GM23248 (cell line): ENCODE measurements at places on chromosomes 2 and 18. TPM values are rescaled to one million over a fixed set of nuclear protein-coding genes. Genes with fewer than 3 reads are reported as not detected.

DNA sequence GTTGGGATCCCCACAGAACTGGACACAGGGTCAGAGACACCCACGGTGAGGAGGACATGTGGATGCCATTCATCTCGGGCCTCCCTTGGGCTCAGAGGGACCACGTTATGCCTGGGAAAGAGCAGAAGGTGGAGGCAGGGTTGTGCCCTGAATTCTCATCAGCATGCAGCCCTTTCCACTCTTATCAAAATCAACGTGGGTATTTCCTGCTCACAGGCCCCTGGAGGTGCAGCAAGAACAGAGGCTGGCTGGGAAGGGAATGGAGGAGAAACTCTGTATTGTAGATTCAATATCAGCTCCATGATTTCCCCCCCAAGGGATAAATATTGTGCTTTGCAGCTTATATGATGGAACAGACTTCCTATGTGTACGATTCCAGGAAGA lies 90.9 kb downstream of the SETBP1 start:
- H3K36me3 ChIP-seq = no peaks in the 10 kb centered on the region
- no peak overlapping the region for H3K4me3 ChIP-seq
- H3K27ac ChIP-seq = no peak overlapping the region

DNA sequence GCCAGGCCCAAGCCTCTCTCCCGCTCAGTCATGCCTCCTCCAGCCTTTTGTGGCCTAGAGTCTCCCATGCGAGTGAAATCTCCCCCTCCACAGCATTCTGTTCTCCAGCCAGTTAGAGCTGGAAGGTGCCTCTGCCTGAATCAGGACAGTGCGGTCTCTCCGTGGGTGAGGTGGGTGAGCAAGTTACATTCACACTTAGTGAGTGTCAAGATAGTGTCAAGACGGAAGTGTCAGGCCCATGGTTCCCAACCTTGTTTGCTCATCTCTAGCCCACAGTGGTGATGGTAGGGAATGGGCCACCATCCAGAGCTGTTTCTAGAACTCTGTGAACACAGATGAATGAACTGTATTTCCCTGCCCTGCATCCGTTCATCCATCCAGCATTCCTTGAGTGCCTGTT lies 59.5 kb downstream of the LPIN1 start:
- H3K27ac ChIP-seq = no peak overlapping the region
- H3K4me1 ChIP-seq = no peaks in the 10 kb centered on the region
- peaks cover 23% of the 10 kb centered on the region; the same call in 1 of the 2 replicates for H3K36me3 ChIP-seq
- no peak overlapping the region for H3K4me3 ChIP-seq
- DNase-seq = no peak

DNA sequence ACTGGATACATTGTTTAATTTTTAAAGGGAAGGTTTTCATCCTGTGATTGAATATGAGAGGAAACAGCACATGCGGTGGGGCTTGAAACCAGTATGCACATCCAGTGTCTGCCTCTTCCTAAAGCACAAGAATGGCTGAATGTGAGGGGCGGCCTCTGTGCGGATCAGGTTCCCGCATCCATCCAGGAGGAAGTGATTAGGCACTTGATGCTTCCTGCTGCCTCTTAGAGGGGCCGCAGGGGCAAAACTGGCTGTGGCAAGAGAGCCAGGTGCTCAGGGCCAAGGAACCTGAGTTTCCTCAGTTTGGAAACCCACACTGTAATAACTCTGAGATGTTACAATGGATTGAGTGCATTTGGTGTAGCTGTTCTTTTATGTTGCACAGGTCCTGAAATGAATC lies 48.8 kb downstream of the THNSL2 start:
- H3K27me3 ChIP-seq = peaks cover 18% of the 10 kb centered on the region
- H3K4me1 ChIP-seq = no peaks in the 10 kb centered on the region
- H3K4me3 ChIP-seq = no peak overlapping the region
- no peak for DNase-seq

GRCh38 chr2:88095022-88095421 lies 27.4 kb downstream of the SMYD1 start:
- peaks cover 9% of the 10 kb centered on the region for H3K27me3 ChIP-seq
- no peak for DNase-seq
- no peak overlapping the region for H3K4me3 ChIP-seq
- no peaks in the 10 kb centered on the region for H3K36me3 ChIP-seq
- no peaks in the 10 kb centered on the region for H3K4me1 ChIP-seq

GRCh38 chr2:121355488-121355887 lies 70.5 kb upstream of the TFCP2L1 start:
- H3K36me3 ChIP-seq = peaks cover 22% of the 10 kb centered on the region; the same call in 1 of the 2 replicates
- DNase-seq = no peak
- no peak overlapping the region for H3K27ac ChIP-seq
- H3K4me3 ChIP-seq = no peak overlapping the region
- no peaks in the 10 kb centered on the region for H3K27me3 ChIP-seq

GRCh38 chr2:218093879-218094278 lies 24.8 kb downstream of the RUFY4 start:
- H3K27ac ChIP-seq = no peak overlapping the region
- H3K36me3 ChIP-seq = no peaks in the 10 kb centered on the region
- H3K27me3 ChIP-seq = peaks cover 80% of the 10 kb centered on the region
- no peak for DNase-seq
- no peaks in the 10 kb centered on the region for H3K4me1 ChIP-seq
- H3K4me3 ChIP-seq = no peak overlapping the region

DNA sequence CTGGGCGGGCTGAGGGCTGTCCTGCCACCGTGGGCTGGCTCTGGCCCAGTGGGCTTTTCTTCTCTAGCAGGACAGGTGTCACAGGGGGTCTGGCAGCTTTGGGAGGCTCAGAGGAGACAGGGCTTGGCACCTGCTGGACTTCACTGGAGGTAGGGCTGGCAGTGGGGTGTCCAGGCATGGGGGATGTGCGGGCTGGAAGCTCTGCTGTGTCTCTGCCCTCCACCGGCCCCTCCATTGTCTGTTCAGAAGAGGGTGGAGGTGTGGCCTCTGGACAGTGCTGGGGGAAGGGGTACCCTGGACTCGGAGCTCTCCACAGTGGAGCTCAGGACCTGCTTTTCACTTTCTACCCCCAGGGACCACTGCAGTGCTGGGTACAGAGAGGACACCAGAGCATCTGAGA lies 9.2 kb downstream of the PTPRN start:
- H3K27me3 ChIP-seq = no peaks in the 10 kb centered on the region
- no peak overlapping the region for H3K4me3 ChIP-seq
- no peaks in the 10 kb centered on the region for H3K36me3 ChIP-seq
- no peak for DNase-seq

DNA sequence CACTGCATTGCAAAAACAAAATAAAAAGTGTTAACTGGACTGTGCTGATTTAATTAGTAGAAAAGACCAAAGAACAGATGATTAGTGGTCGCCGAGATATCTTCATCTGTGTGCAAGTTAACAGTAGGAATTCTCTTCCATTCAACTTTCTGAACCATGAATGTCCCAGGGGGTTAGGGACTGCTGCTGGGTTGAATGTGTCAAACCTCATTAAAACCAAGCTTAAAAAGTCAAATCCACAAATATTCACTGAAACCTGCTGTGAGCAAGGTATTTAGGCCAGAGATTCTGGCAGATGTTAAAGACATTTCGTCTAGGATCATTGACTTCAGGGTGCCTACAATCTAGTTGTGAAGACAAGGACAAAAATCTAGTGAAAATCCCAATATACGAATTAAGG lies 58.7 kb downstream of the STPG4 start:
- no peaks in the 10 kb centered on the region for H3K36me3 ChIP-seq
- no peak for DNase-seq
- peaks cover 16% of the 10 kb centered on the region for H3K4me1 ChIP-seq
- H3K4me3 ChIP-seq = no peak overlapping the region
- no peaks in the 10 kb centered on the region for H3K27me3 ChIP-seq

DNA sequence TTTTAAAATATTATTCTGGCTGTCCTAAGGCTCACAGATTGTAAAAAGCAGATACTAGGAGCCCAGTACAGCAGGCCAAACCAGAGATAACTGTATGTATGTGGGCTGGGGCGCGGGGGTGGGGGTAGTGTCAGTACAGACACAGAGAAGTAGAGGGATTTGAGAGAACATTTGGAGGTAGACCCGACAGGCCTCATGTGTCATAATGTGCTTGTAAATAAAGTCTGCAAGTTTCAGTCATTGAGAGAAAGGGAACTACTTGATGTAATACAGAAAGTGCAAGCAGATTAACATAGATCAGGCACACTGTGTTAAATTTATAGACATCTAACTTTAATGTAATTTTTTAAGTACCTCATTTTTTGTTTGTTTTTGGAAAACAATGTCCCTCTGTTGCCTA lies 7.4 kb upstream of the POLI start:
- H3K36me3 ChIP-seq = no peaks in the 10 kb centered on the region
- no peaks in the 10 kb centered on the region for H3K27me3 ChIP-seq
- H3K27ac ChIP-seq = no peak overlapping the region
- peaks cover 20% of the 10 kb centered on the region for H3K4me1 ChIP-seq
- H3K4me3 ChIP-seq = no peak overlapping the region
- DNase-seq = no peak

- peak overlapping the region; percentile 65 for H3K27ac ChIP-seq
- peaks cover 33% of the 10 kb centered on the region for H3K4me1 ChIP-seq
- H3K36me3 ChIP-seq = peaks cover 11% of the 10 kb centered on the region; the same call in 1 of the 2 replicates
- H3K27me3 ChIP-seq = no peaks in the 10 kb centered on the region
- peak; percentile 96 for DNase-seq
- no peak overlapping the region for H3K4me3 ChIP-seq
Observed at GRCh38 chr18:48563027-48563426, 24.2 kb downstream of the CTIF start.

DNA sequence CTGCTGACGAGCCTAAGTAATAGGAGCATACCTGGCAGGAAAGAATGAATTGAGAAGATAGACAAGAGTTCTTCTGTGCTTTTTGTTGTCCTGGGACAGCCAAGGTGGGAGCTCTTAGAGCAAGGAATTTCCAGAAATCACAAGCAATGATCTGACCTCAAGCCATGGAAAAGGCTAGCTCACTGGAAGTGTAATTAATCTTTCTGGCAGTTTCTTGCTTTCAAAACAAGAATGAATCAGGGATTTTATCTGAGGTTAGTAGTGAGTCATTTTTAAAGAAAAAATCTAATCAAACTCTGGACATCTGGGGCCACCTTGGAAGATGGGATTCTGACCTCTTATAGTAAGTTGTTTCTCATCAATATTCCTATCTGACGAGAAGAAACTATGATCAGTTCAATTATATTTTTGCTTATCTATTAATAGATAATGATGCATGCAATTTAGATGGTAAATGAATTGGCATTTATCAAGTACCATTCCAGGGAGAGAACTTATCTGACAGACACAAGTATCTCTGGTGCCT lies 98.0 kb downstream of the ADCYAP1 start:
- H3K27me3 ChIP-seq = no peaks in the 10 kb centered on the region
- no peak overlapping the region for H3K4me3 ChIP-seq
- no peaks in the 10 kb centered on the region for H3K4me1 ChIP-seq
- H3K27ac ChIP-seq = no peak overlapping the region
- no peaks in the 10 kb centered on the region for H3K36me3 ChIP-seq

GRCh38 chr18:12449051-12449785 lies 41.5 kb downstream of the PRELID3A start:
- no peaks in the 10 kb centered on the region for H3K27me3 ChIP-seq
- H3K36me3 ChIP-seq = peaks cover 36% of the 10 kb centered on the region
- H3K4me1 ChIP-seq = no peaks in the 10 kb centered on the region
- no peak overlapping the region for H3K27ac ChIP-seq

GRCh38 chr18:24585996-24586566 lies 125.6 kb downstream of the HRH4 start:
- no peaks in the 10 kb centered on the region for H3K4me1 ChIP-seq
- H3K36me3 ChIP-seq = no peaks in the 10 kb centered on the region
- no peak for DNase-seq

DNA sequence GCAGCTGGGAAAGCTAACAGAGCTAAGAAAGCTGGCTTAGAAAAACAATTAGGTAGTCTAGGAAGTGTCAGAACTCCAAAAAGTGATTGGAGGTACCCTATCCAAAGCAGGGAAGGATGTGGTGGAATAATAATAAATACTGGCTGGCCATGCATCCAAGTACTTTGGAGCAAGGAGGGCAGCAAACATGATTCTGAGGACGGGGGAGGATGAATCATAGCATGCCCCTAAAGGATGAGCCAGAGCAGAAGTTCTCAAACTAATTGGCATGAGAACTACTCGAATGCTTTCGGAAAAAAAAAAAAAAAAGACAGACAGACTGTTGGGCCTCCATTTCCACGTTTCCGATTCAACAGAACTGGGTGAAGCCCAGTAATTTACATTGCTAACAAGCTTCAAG lies 2.4 kb downstream of the CWC22 start:
- no peak overlapping the region for H3K27ac ChIP-seq
- peaks cover 11% of the 10 kb centered on the region for H3K4me1 ChIP-seq
- H3K36me3 ChIP-seq = no peaks in the 10 kb centered on the region
- DNase-seq = peak; percentile 33

DNA sequence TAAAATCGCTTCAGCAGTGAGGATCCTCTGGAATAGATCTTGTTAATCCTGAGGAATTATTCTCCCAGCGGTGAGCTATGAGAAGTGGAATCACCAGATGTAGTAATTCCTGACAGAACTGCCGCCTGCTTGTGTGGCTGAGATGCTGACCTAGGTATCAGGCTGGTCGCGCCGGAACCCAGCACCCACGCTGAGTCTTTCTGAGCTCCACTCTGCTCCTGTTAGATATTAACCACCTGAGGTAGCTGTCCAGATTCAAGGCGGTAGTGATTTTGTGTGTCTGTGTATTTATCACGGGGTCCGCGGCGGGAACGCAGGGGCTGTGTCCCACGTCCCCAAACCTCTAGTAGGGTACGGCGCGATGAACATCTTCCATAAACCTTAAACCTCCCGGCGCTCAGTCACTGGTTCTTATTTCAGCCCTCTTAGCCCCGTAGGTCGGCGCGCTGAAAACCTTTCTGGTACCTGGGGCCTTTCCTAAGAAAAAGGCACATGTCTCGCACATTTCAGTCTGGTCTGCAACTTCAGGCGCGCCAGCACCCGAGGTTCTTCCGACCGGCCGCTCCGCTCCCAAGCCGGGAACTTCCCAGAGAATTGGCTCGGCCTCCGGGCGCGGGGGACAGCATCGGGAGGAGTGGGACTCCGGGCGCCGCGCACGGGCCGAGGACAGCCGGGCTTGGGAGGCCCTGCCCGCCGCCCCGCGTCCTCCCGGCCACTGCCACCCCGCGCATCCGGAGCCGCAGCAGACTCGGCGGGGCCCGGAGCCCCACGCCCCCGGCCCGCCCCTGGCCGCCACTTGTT lies 542 bp upstream of the CNNM3 start:
- peak overlapping the region; percentile 76 for H3K4me3 ChIP-seq
- no peaks in the 10 kb centered on the region for H3K36me3 ChIP-seq
- H3K27me3 ChIP-seq = no peaks in the 10 kb centered on the region
- H3K4me1 ChIP-seq = peaks cover 7% of the 10 kb centered on the region; the same call in 1 of the 2 replicates

SDC1 gene
- 32.5 and 33.1 TPM in 2 replicates for total RNA-seq

CD8A gene
- total RNA-seq = 0.86 TPM in 1 of 2 replicates, not detected in the other

SELENOI gene
- total RNA-seq = 11.6 and 19.8 TPM in 2 replicates

PSTPIP2 gene
- 2.8 and 3.8 TPM in 2 replicates for total RNA-seq
